ENCODE measurements at places on chromosomes 12 and 14.

GRCh38 chr12:57216921-57217879 is 606 bp downstream of the NXPH4 start:
- peak overlapping the region; percentile 63 for H3K4me3 ChIP-seq
- peaks cover 62% of the 10 kb centered on the region for H3K27me3 ChIP-seq
- peaks cover 61% of the 10 kb centered on the region for H3K4me1 ChIP-seq

GRCh38 chr12:106044773-106045172 is 94.0 kb downstream of the NUAK1 start:
- no peak for DNase-seq
- H3K4me1 ChIP-seq: no peaks in the 10 kb centered on the region
- H3K4me3 ChIP-seq: no peak overlapping the region
- H3K27ac ChIP-seq: no peak overlapping the region
- H3K36me3 ChIP-seq: no peaks in the 10 kb centered on the region

DNA sequence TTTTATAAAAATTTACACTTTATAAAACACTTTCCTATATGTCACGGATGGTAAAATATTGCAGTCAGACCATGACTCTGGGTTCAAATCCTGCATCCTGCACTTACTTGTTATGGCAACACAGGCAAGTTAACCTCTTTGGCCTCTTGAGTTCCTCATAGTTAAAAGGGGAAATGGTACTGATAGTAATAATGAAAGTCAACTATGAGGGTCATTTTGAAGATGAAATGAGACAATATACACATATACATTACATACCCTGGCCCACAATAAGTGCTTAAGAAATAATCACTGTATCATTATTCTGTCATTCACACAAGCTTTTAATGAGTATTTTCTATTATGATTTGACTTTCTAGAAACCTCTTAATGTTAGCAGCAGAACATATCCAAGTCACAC is 64.4 kb downstream of the C12orf42 start:
- no peak overlapping the region for H3K27ac ChIP-seq
- H3K27me3 ChIP-seq: no peaks in the 10 kb centered on the region
- H3K4me1 ChIP-seq: no peaks in the 10 kb centered on the region
- DNase-seq: no peak

DNA sequence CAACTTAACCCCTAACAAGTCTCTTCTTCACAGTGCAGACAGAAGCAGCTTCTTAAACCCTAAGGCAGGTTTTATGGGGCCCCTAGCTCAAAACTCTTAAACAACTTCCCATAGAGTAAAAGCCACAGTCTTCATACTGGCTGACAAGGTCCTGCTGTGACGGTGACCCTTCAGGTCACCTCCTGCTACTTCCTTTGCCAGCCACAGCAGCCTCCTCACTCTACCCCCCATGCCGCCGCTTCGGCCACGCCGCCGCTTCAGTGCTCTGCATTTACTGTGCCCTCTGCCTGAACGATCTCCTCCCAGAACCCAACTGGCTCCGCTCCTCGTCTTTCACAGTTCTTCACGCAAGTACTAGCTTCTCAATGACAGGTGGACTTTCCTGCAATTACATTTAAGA is 45.5 kb downstream of the ACADS start:
- H3K36me3 ChIP-seq: peaks cover 75% of the 10 kb centered on the region
- H3K4me3 ChIP-seq: no peak overlapping the region
- no peak for DNase-seq
- H3K27me3 ChIP-seq: no peaks in the 10 kb centered on the region

GRCh38 chr12:8991371-8992345 is 2.3 kb downstream of the KLRG1 start:
- no peak for DNase-seq
- no peak overlapping the region for H3K4me3 ChIP-seq

DNA sequence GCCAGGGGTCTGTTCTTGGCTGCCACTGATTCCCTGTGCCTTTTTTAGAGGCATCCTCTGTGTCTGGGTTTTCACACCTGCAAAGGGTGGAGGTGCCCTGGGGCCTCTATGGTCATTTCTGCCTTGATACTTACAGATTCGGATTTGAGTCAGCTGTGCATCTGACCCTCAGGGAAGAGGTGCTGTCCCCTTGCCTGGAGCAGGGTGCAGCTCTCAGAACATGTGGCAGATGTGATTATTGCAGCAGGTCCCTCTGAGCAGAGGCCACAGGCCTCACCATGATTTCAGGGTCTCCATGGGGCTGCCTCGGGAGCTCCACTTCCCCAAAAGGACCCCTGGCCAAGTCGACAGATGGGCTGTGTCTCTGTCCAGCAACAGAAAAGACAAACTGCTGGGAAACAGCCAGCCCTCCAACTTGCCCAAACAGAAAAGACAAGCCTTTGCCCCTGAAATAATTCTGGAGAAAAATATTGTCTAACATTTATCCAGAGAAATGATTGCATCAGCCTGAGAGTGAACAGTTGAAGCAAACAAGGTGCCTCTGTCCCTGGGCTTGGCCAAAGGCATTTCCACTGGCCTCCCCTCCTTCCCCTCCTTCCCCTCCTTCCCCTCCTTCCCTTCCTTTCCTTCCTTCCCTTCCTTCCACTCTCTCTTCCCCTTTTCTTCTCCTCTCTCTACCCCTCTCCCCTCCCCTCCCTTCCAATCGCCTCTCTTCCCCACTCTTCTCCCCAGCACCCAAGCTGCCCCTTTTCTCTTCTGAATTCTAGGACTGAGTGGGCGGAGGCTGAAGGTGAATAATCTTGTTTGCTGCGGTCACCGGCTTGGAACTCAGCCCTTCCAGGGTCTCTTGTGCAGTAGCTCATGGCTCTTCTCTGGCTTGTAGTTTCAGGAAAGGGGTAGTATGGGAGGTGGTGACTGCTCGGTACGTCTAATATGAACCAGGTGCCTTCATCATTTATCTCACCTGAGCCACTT is 676 bp downstream of the SERPINA3 start:
- peak overlapping the region; percentile 33 for H3K27ac ChIP-seq
- H3K4me3 ChIP-seq: peak overlapping the region; percentile 2
- no peaks in the 10 kb centered on the region for H3K36me3 ChIP-seq
- no peaks in the 10 kb centered on the region for H3K27me3 ChIP-seq
- H3K4me1 ChIP-seq: peaks cover 18% of the 10 kb centered on the region
- no peak for DNase-seq

DNA sequence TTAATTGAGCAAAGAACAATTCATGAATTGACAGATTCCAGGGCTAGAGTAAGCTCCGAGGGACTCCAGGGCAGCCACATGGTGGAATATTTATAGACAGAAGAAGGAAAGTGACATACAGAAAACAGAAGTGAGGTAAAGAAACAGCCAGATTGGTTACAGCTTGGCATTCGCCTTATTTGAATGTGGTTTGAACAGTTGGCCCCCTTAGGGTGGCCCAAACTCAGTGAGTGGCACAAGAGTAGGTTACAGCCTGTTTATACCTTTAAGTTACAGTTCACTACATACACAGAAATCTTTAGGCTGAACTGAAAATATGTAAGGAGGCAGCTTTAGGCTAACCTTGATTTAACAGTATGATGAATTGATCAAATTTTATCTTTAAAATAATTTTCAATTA is 174.5 kb upstream of the CNOT2 start:
- H3K4me3 ChIP-seq: no peak overlapping the region
- H3K36me3 ChIP-seq: no peaks in the 10 kb centered on the region
- no peaks in the 10 kb centered on the region for H3K4me1 ChIP-seq

GRCh38 chr14:80587096-80587724 is 354.3 kb downstream of the CEP128 start:
- H3K27me3 ChIP-seq: no peaks in the 10 kb centered on the region
- H3K4me1 ChIP-seq: peaks cover 21% of the 10 kb centered on the region
- H3K27ac ChIP-seq: no peak overlapping the region
- H3K36me3 ChIP-seq: no peaks in the 10 kb centered on the region
- H3K4me3 ChIP-seq: no peak overlapping the region

- no peaks in the 10 kb centered on the region for H3K27me3 ChIP-seq
- no peak for DNase-seq
Observed at GRCh38 chr12:116777245-116777644, 39.1 kb downstream of the RNFT2 start.

DNA sequence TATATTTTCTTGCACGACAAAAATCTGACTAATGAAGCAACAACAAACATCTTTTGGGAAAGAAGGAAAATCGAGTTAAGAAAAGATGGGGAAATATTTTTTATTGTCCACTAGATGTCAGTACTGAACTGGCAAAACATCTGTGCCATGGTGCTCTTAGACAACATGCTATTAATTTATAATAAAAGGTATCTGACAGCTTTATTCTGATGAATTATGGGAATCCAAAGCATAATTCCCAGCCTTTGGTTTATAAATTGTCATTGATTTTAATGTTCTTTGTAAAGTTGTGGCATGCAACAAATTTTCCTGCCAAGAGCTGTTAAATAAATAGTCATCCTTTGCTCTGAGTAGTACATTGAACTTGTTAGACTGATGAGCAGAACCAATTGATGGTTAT is 231.2 kb downstream of the ETNK1 start:
- no peak for DNase-seq
- H3K4me1 ChIP-seq: no peaks in the 10 kb centered on the region
- no peaks in the 10 kb centered on the region for H3K36me3 ChIP-seq
- H3K4me3 ChIP-seq: no peak overlapping the region
- no peak overlapping the region for H3K27ac ChIP-seq
- H3K27me3 ChIP-seq: no peaks in the 10 kb centered on the region

- peaks cover 3% of the 10 kb centered on the region for H3K27me3 ChIP-seq
- no peak for DNase-seq
- H3K4me1 ChIP-seq: peaks cover 4% of the 10 kb centered on the region
- no peak overlapping the region for H3K4me3 ChIP-seq
Observed at GRCh38 chr12:7647071-7647470, 18.6 kb downstream of the APOBEC1 start.

- no peaks in the 10 kb centered on the region for H3K36me3 ChIP-seq
- H3K27me3 ChIP-seq: no peaks in the 10 kb centered on the region
- H3K4me3 ChIP-seq: peak overlapping the region; percentile 71
- peak overlapping the region; percentile 99 for H3K27ac ChIP-seq
- no peak for DNase-seq
Observed at GRCh38 chr14:49860988-49861698, 8.6 kb upstream of the NEMF start.

GRCh38 chr12:52203079-52203921 is 11.5 kb upstream of the KRT80 start:
- peaks cover 77% of the 10 kb centered on the region for H3K4me1 ChIP-seq
- H3K27me3 ChIP-seq: no peaks in the 10 kb centered on the region
- H3K4me3 ChIP-seq: no peak overlapping the region
- no peaks in the 10 kb centered on the region for H3K36me3 ChIP-seq
- H3K27ac ChIP-seq: peak overlapping the region; percentile 66

GRCh38 chr12:125983094-125983783 is 918.0 kb downstream of the AACS start:
- no peak overlapping the region for H3K27ac ChIP-seq
- no peak for DNase-seq
- H3K27me3 ChIP-seq: peaks cover 9% of the 10 kb centered on the region
- no peaks in the 10 kb centered on the region for H3K4me1 ChIP-seq
- H3K36me3 ChIP-seq: no peaks in the 10 kb centered on the region
- peak overlapping the region; percentile 26 for H3K4me3 ChIP-seq

DNA sequence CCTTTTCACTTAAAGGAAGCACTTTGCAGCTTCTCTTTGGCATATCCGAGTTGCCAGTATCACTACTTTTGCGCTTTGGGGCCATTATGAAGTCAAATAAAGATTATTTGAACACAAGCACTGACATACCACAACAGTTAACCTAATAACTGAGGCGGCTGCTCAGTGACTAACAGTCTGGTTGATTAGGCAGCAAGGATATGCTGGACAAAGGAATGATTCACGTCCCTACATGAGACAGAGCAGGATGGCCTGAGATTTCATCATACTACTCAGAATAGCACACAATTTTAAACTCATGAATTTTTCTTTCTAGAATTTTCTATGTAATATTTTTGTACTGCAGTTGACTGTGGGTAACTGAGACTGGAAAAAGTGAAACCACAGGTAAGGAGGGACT is 56.9 kb upstream of the E2F7 start:
- no peak overlapping the region for H3K27ac ChIP-seq
- no peak for DNase-seq
- no peaks in the 10 kb centered on the region for H3K4me1 ChIP-seq
- no peaks in the 10 kb centered on the region for H3K27me3 ChIP-seq

DNA sequence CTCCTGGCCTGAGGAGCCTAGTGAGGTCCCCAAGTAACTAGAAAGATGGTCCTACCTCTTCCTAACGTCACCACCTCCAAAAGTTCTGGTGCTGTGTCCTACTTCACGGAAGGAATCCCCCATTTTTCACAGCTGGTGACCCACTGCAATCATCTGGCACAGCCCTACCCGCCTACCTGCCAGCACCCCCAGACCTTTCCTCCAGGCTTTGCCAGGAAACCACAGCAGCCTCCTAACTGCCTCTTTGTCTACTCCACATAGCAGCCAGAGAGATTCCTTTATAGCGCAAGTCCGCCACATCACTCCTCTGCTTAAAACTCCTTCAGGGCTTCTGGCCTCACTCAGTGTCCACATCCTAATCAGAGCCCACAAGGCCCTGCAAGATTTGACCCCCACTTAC is 13.4 kb upstream of the FLVCR2 start:
- H3K36me3 ChIP-seq: no peaks in the 10 kb centered on the region
- H3K4me1 ChIP-seq: peaks cover 11% of the 10 kb centered on the region

GRCh38 chr14:94483729-94484275 is 7.8 kb upstream of the SERPINA9 start:
- no peak overlapping the region for H3K4me3 ChIP-seq
- H3K4me1 ChIP-seq: peaks cover 12% of the 10 kb centered on the region
- no peaks in the 10 kb centered on the region for H3K36me3 ChIP-seq
- H3K27me3 ChIP-seq: no peaks in the 10 kb centered on the region
- no peak overlapping the region for H3K27ac ChIP-seq
- DNase-seq: no peak

DNA sequence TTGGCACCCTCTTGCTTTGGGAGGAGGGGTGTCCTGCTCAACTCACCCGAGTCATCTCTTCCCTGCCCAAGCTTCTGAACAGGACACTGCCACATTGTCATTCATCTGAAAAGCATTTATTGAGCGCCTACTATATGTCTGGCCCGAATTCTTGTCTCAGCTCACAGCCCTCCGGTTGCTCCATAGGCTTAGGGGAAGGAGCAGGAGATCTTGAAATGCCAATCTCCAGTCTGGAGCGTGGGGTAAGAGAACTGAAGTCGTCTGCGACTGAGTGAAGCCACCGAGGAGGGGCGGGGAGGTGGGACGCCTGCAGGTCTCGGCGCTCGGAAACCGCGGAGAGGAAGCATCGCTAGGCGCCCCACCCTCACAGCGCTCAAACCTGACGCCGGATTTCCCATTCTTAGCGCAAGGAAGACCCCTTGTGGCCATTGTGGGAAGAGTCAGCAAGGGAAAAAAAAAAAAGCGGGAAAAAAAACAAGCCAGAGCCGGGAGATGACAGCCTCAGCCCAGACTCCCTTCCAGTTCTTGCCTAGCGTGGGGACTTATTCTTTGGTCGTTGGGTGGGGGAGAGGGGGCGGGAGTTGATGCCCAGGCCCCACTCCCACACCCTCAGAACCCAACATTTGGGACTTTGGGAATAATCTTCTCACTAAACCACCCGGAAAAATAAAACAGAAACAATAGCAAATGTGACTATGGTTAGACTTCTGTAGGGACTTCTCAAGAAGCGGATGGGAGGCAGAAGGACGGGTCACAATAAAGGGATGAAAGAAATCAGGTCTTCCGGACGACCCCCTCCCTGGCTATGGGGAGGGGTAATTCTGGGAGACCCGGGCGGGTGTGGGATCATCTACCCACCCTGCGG is 28.2 kb upstream of the SMUG1 start:
- peak overlapping the region; percentile 36 for H3K4me3 ChIP-seq
- no peak for DNase-seq
- peaks cover 3% of the 10 kb centered on the region for H3K27me3 ChIP-seq
- peaks cover 31% of the 10 kb centered on the region for H3K4me1 ChIP-seq
- no peaks in the 10 kb centered on the region for H3K36me3 ChIP-seq

- H3K27me3 ChIP-seq: peaks cover 64% of the 10 kb centered on the region
- H3K36me3 ChIP-seq: no peaks in the 10 kb centered on the region
- H3K27ac ChIP-seq: peak within 1 kb of the TSS; percentile 98
- H3K4me1 ChIP-seq: peaks cover 80% of the 10 kb centered on the region
- peak; percentile 98 for DNase-seq
- peak within 1 kb of the TSS; percentile 60 for H3K4me3 ChIP-seq
Observed at GRCh38 chr12:53984901-53985691, at the start of gene HOXC10. TSS of gene HOXC10 (plus strand) at chr12:53985146. CDS start at chr12:53985260, 114 bp downstream.

All from suprapubic skin (tissue), 4 donors.